ENCODE measurements at places on chromosomes 11 and 22.

DNA sequence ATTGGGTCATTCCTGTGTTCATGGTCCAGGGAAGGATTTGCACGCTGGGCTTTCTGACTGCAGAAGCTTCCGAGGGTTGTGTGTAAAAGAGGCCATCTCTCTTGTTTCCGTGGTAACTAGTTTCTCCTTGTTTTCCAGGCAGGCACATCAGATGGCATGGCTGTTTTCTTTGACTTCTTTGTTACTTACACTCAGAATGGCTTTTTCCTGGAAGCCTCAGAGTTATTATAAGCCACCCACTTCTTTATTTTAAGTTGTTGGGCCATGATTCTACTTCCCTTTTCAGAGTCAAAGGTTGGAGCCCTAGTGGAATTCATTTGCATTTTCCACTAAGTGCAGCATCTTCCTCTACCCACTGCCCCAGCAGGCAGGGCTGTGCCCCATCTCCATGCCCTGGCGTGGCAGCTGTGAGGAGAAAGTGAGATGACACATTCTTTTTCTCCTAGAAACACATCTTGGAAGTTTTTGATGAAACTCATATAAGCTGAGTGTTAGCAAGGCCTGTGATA, 94.9 kb downstream of the PRR5L start:
- DNase-seq = no peak

GRCh38 chr22:36831206-36831605, 14.4 kb upstream of the PVALB start:
- DNase-seq = no peak

DNA sequence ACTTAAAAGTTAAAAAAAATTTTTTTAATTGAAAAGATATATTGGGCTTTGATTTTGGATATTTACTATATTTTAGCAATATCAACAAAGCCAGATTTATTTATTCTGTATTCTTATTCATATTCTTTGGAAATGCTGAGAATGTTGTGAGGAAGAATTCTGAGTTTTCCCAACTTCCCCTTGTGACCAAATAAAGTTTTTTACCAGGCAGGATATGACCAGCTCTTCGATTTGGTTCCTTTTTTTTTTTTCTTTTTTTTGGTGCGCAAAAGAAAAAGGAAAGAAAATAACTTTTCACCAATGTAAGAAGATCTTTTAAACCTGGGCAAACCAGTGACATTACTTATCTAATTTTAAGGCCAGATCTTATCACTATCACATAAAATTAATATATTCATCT, 12.9 kb downstream of the TCP11L1 start:
- DNase-seq = no peak

- DNase-seq = no peak
These were observed 3.3 kb downstream of the SCGB1D2 start for GRCh38 chr11:62245271-62245753.

- no peak for DNase-seq
These were observed 52.9 kb downstream of the NCAPD3 start for GRCh38 chr11:134170919-134171281.

- DNase-seq = no peak
These were observed 11.6 kb downstream of the SCGB1A1 start for GRCh38 chr11:62430425-62430824.

DNA sequence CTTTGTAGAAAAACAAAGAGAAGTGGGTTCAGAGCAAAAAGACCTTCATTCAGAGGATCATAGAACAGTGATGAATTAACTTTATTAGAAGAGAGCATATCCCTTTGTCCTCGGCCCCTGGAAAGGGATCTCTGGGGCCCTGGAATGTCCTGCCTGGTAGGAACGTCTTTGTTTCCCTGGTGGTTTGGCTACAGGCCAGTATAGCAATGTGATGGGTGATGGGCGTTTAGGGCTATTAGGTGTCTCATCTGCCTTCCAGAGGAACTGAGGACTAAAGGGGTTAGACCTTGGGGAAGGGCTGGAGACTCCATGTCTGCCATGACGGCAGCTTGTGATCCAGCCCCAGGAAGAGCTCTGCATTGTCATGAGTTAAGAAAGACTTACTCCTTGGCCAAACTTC, 9.1 kb downstream of the APOL4 start:
- DNase-seq = no peak

- no peak for DNase-seq
These were observed 5.8 kb downstream of the TCN2 start for GRCh38 chr22:30612789-30613188.

GRCh38 chr22:44889255-44889878, 120.4 kb downstream of the PHF21B start:
- no peak for DNase-seq

GRCh38 chr11:62125881-62126280, 2.1 kb downstream of the INCENP start:
- DNase-seq = no peak

- DNase-seq = no peak
These were observed 308.4 kb downstream of the BRD1 start for GRCh38 chr22:49519117-49519737.

Data from stimulated activated CD8-positive, alpha-beta memory T cell treated with anti-CD3 and anti-CD28 coated beads, Interleukin-4, amount 100 ng/mL, for 4 hours (primary cell).